ENCODE measurements at places on chromosomes 13 and 19. TPM values are rescaled to one million over a fixed set of nuclear protein-coding genes. Genes with fewer than 3 reads are reported as not detected.

TMEM145 gene
- total RNA-seq = not detected

DLL3 gene
- total RNA-seq = not detected

DNA sequence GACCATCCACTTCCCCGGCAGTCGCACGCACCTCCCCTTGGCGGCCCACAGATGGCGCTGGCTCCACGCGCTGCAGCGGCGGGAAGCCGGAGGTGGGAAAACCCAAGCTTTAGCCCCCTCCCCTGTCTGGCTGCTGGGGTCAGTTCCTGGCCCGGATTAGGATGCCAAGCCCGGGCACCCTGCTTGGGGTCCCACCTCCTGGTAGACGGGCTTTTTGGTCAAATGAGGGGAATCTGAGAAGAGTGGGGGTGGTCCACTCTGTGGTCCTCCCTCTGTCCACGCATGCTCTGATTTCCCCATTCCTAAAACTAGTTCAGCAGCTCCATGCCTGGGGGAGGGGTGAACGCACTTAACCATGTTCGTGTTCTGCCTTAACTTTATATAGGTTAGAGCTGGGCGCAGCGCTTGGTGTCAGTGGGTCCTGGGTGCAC is 8.1 kb upstream of the ADGRE2 start:
- no peak for DNase-seq
- no peak overlapping the region for H3K27ac ChIP-seq
- H3K27me3 ChIP-seq = no peaks in the 10 kb centered on the region
- no peaks in the 10 kb centered on the region for H3K4me1 ChIP-seq

DNA sequence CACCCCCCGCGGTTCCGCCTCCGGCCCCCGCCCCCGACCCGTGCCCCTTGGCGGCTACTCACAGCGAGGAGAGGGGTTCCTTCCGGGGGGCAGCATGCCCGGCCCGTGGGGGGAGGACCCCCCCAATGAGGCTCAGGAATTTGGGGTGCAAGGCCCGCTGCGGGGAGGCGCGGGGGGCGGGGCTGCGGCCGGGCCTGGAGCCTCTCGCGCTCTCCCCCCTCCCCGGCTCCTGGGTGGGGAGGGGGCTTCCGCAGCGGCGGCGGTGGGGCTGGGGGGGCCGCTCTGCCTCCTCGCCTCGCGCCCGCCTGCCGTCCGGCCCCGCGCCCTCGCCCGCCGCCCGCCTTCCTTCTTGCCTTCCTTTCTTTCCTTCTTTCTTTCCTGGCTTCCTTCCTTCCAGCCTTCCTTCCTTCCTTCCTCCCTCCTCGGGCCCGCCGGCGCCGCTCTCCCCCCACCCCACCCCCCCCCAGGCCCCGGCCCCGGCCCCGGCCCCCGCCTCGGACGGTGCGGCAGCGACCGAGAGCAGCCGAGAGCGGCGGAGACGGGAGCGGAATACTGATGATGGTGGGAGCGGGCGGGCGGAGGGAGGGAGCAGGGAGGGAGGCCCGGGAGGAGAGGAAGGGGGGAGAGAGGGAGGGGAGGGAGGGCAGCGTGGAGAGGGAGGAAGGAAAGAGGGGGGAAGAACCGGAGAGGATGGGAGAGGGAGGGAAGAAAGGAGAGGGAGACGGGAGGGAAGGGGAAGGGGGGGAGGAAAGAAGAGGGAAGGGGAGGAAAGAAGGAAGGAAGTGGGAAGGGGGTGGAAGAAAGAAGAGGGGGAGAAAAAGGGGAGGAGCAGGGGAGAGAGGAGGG is at the start of gene LRRC4B:
LRRC4B (minus strand) TSS at position 554 of the 846 bp plus-strand sequence. CDS start 19,597 bp downstream, outside the sequence.
- no peaks in the 10 kb centered on the region for H3K4me1 ChIP-seq
- peaks cover 78% of the 10 kb centered on the region for H3K27me3 ChIP-seq
- H3K36me3 ChIP-seq = no peaks in the 10 kb centered on the region
- H3K27ac ChIP-seq = no peak within 1 kb of the TSS

- H3K27me3 ChIP-seq = peaks cover 32% of the 10 kb centered on the region
- no peak for DNase-seq
- H3K27ac ChIP-seq = no peak overlapping the region
These were observed 1.2 kb downstream of the PTPRS start for GRCh38 chr19:5339198-5339949.

DNA sequence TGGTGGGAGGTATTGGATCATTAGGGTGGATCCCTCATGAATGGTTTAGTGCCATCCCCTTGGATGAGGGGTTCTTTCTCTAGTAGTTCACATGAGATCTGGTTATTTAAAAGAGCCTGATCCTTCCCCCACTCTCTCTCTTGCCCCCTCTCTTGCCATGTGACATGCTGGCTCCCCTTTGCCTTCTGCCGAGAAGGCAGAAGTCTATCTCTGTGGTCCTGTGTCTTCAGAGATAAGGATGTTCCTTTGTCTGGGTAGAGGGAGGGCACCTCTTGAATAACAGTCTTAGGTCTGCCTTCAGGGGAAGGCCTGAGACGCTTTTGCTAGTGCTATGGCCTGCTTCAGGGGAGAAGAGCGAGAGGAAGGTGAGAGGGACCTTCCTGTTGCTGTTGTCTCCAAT is 2.0 kb upstream of the ZDHHC20 start:
- no peak overlapping the region for H3K27ac ChIP-seq
- no peaks in the 10 kb centered on the region for H3K36me3 ChIP-seq
- no peaks in the 10 kb centered on the region for H3K27me3 ChIP-seq

GRCh38 chr13:36068566-36068965 is 62.6 kb downstream of the DCLK1 start:
- no peaks in the 10 kb centered on the region for H3K4me1 ChIP-seq
- no peaks in the 10 kb centered on the region for H3K27me3 ChIP-seq
- no peak for DNase-seq
- no peaks in the 10 kb centered on the region for H3K36me3 ChIP-seq
- H3K4me3 ChIP-seq = no peak overlapping the region

- no peak overlapping the region for H3K4me3 ChIP-seq
- H3K4me1 ChIP-seq = no peaks in the 10 kb centered on the region
- H3K27me3 ChIP-seq = no peaks in the 10 kb centered on the region
- no peak for DNase-seq
These were observed 146.1 kb downstream of the KLF5 start for GRCh38 chr13:73204952-73205351.
